ENCODE measurements at places on chromosomes 16 and 17.

DNA sequence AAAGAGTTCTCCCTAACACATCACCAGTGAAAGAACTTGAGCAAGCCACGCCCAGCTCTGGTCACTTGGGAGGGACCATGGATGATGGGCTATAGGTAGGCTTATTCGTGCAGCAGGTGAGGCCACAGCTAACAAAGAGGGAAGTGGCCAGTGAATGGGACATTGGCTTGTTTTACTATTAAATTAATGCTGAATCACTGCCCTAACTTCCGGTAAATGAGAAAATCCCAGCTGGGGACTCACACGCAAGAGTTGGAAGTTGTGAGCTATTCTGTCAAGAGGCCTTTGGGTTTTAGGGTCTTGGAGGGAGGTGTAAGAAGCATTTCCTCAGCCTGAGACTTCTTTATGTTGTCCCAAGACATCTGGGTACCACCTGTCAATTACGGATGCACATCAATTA is 315.3 kb downstream of the XYLT1 start:
- no peak for DNase-seq

- DNase-seq, result no peak
These were observed 61.6 kb downstream of the TIMM22 start for GRCh38 chr17:1058423-1059130.

GRCh38 chr17:47797797-47798196 is 23.8 kb downstream of the OSBPL7 start:
- DNase-seq, result no peak

DNA sequence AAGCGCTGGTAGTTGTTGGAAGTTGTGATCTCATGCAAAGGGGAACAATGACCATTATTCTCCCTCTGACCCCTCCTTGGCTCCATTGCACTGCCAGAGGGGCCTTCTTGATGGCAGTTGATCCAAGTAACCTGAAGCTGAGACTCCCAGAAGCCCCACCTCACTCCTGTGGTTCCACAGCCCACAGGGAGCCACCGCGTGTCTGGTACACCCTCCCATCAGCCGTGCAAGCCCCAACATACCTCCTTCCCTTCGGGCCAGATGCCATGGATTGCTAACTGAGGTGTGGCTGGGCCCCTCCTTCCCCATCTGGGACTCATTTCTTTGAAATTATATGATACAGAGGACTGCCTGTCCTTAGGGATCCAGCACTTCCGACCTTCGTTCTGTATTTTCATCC is 17.8 kb downstream of the SAP30BP start:
- DNase-seq, result no peak

DNA sequence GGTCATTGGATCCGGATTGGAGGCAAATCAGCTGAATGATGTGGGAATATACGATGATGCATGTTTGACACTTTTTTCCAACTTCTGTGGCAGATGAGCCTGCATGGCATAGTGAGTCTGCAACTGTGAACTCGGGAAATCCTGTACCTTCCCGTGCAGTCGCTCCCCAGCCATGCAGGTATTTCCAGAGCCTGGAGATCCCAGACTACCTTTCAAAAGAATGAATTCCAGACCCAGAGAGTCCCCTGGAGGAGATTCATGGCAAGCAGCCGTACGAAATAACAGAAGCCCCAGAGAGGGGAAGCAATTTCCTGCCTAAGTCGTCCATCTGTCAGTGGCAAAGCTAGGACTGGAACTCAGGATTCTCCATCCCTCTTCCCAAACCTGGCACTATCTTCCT is 75.7 kb upstream of the FAM20A start:
- DNase-seq, result no peak

- DNase-seq, result no peak
These were observed 219.2 kb upstream of the CDH5 start for GRCh38 chr16:66147291-66147690.
